ENCODE measurements at places on chromosomes 2 and 18. TPM values are rescaled to one million over a fixed set of nuclear protein-coding genes. Genes with fewer than 3 reads are reported as not detected.

DNA sequence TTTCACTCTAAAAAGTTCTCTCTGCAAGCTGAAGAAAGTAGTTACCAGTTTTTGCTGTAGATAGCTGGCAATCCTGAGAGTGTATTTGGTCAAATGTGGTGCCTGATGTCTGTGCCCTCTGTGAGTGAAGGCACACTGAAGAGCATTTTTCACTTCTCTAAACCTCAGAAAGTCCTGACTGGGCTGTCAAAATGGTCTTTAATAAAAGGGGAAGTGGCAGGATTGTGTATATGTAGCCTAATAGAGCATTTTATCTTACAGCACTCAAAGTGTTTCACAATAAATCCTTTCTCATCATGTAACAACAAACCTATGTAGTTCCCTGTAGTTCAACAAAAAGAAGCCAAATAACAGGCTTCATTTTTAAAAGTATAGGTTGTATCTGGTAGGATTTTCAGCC lies 1552.3 kb upstream of the SLC39A10 start:
- H3K4me1 ChIP-seq, result no peaks in the 10 kb centered on the region
- no peak for DNase-seq
- H3K4me3 ChIP-seq, result no peak overlapping the region
- H3K36me3 ChIP-seq, result no peaks in the 10 kb centered on the region

DNA sequence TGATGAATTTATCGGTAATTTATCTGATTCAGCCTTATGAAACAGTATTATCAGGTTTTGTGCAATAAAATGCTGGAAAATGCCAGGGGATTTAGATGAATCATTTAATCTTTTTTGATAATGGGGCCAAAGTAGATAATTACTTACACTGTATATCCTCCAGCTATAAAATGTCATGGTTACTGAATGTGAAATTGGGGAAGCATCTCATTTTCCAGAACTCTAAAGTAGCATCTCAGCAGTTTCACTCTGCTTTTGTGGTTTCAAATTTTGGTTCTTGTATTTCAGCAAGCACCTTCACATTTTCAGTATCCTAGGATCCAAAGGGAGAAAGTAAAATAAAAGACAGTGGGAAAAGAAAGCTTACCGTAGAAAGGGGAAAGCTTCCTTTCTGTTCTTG lies 12.8 kb downstream of the ANKRD62 start:
- no peak overlapping the region for H3K4me3 ChIP-seq
- no peak for DNase-seq
- H3K4me1 ChIP-seq, result no peaks in the 10 kb centered on the region
- H3K27me3 ChIP-seq, result no peaks in the 10 kb centered on the region
- no peaks in the 10 kb centered on the region for H3K36me3 ChIP-seq

- no peaks in the 10 kb centered on the region for H3K27me3 ChIP-seq
- no peak overlapping the region for H3K27ac ChIP-seq
- H3K4me1 ChIP-seq, result no peaks in the 10 kb centered on the region
- no peak overlapping the region for H3K4me3 ChIP-seq
- DNase-seq, result no peak
Measured at GRCh38 chr18:79624356-79625170, 55.0 kb upstream of the CTDP1 start.

- no peaks in the 10 kb centered on the region for H3K27me3 ChIP-seq
- H3K27ac ChIP-seq, result no peak overlapping the region
- DNase-seq, result no peak
- no peaks in the 10 kb centered on the region for H3K4me1 ChIP-seq
Measured at GRCh38 chr2:126885751-126886210, 12.9 kb upstream of the TEX51 start.

DNA sequence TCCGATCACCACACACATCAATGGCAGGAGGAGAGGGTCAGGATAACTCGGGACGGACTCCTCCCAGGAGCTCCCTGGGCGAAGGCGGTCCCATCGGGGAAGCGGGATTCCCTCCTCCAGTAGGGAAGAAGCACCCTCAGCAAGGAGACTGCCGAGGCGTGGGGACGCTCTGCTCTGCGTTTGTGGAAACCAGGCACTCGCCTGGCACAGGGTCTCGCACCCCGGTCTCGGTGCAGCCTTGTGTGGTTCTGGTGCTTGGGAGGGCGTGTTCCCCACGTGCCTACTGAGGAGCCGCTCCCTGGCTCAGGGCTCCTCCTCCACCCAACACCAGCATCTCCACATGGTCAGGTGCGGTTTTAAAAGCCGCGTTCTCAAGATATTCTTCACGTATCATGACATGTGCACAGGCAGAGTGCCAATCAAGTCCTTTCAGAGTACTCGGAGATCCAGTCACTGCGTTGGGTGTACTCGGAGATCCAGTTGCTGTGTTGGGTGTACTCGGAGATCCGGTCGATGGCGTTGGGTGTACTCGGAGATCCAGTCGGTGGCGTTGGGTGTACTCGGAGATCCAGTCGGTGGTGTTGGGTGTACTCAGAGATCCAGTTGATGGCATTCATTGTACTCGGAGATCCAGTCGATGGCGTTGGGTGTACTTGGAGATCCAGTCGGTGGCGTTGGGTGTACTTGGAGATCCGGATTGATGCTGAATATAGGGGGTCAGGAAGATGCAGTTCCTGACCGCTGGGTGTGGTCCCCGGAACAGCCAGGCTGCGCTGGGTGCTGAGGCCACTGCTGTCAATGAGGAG lies 117.5 kb downstream of the RTP5 start:
- H3K27ac ChIP-seq, result no peak overlapping the region
- H3K4me1 ChIP-seq, result no peaks in the 10 kb centered on the region
- no peaks in the 10 kb centered on the region for H3K36me3 ChIP-seq
- no peak for DNase-seq
- no peak overlapping the region for H3K4me3 ChIP-seq

GRCh38 chr18:10476338-10476791 lies 21.9 kb downstream of the APCDD1 start:
- no peak overlapping the region for H3K4me3 ChIP-seq
- no peaks in the 10 kb centered on the region for H3K4me1 ChIP-seq
- DNase-seq, result no peak
- H3K36me3 ChIP-seq, result no peaks in the 10 kb centered on the region
- H3K27me3 ChIP-seq, result no peaks in the 10 kb centered on the region

- H3K27ac ChIP-seq, result no peak overlapping the region
- H3K27me3 ChIP-seq, result no peaks in the 10 kb centered on the region
- no peak for DNase-seq
- H3K36me3 ChIP-seq, result no peaks in the 10 kb centered on the region
- H3K4me1 ChIP-seq, result no peaks in the 10 kb centered on the region
- no peak overlapping the region for H3K4me3 ChIP-seq
Measured at GRCh38 chr2:121707344-121707919, 29.2 kb downstream of the NIFK start.

DNA sequence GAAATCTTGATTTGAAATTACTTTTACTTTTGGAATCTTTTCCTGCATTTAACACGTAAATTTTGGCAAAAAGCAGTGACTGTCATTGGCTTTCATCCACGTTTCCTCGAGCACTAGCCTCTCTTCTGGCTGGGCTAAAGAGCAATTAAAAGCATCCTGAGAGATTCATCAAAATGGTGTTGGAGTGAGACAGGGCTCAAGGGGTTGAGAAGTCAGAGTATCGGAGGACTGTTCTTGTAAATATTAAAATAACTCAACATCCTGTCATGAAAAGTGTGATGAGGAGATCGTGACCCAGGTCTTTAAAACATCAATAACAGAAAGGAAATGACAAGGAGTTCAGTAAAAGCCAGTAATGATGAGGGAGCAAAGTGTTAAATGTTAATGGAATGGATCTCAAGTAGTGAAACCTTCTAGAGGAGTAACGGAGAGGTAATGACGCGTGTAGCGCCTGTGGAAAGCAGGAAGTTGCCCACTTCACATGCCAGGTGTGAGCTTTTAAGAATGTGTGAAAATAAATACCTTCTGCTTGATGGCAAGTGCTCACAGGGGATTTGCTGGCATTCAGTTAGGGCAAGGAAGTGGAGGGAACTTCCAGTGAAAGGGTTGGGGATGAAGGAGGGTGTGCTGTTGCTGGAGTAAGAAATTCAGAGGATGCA lies 754.4 kb downstream of the ADCYAP1 start:
- no peak overlapping the region for H3K4me3 ChIP-seq
- no peaks in the 10 kb centered on the region for H3K36me3 ChIP-seq
- no peak overlapping the region for H3K27ac ChIP-seq
- DNase-seq, result no peak
- no peaks in the 10 kb centered on the region for H3K27me3 ChIP-seq

DNA sequence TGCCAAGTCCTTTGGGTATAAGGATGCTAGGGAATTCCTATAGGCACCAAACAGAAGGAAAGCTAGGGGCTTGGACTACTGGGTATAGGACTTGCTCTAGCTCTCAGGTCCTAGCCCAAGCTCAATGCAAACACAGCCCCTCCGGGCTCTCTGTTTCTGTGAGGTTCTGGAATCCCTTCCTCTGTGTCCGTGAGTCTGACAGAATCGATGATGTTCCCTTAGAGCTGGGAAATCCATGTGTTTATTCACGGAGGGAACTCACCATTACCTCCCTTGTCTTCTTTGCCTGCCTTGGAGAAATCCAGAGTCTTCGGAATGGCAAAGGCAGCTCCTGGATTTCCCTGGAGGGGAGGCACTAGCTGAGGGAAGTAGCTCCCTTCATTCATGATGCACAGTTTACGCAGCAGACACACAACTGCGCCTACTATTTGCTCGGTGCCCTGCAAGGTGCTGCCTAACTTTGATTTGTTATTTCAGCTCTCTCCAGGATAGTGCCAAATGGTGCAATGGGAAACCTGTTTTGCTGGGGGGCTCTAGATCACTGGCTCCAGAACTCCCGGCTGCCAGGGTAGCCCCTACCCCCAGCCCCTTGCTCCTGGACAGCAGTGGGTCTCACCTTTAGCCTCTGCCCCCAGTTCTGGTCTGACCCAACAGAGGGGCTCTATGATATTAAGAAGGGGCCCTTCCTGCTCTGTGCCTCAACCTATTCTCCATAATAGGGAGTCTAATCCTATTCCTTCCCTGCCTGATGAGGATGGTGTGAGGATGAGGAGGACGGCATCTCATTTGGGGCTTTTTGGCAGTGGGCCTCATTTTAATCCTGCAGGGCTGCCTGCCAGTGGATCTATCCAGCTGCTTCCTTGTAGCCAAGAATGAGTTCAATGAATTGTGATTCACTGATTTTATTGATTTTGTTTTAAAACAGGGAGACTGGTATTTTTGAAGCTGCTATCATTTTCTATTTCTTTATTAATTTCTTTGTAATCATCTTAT lies 8.4 kb upstream of the PSMD1 start:
- H3K36me3 ChIP-seq, result peaks cover 8% of the 10 kb centered on the region
- H3K4me1 ChIP-seq, result peaks cover 65% of the 10 kb centered on the region
- H3K27ac ChIP-seq, result peak overlapping the region; percentile 63
- no peak for DNase-seq

- no peaks in the 10 kb centered on the region for H3K36me3 ChIP-seq
- H3K27me3 ChIP-seq, result no peaks in the 10 kb centered on the region
- no peak overlapping the region for H3K4me3 ChIP-seq
- no peak overlapping the region for H3K27ac ChIP-seq
- no peaks in the 10 kb centered on the region for H3K4me1 ChIP-seq
Measured at GRCh38 chr2:58891828-58892377, 650.8 kb upstream of the FANCL start.

DNA sequence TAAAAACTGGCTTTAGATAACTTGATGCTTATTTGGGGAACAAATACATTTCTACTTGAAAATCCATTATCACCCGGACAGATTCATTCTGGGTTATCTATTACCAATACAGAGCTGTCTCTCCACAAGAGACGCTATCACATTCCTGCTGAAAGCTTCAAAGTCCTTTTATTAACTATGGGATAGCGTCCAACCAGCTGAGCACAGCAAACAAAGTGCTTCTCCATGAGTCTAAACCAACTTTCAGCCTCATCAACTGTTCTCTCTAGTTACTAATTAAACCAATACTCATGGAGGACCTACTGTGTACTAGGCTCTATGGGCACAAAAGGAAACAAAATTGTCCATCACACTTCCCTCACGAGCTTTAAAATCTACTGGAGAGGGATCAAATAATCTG lies 132.8 kb downstream of the L3MBTL4 start:
- peaks cover 4% of the 10 kb centered on the region for H3K36me3 ChIP-seq
- no peak overlapping the region for H3K4me3 ChIP-seq
- H3K4me1 ChIP-seq, result no peaks in the 10 kb centered on the region
- H3K27ac ChIP-seq, result peak overlapping the region; percentile 50

GRCh38 chr2:220736778-220737177 lies 835.3 kb downstream of the EPHA4 start:
- H3K27me3 ChIP-seq, result peaks cover 3% of the 10 kb centered on the region
- no peaks in the 10 kb centered on the region for H3K36me3 ChIP-seq
- no peak overlapping the region for H3K4me3 ChIP-seq

DNA sequence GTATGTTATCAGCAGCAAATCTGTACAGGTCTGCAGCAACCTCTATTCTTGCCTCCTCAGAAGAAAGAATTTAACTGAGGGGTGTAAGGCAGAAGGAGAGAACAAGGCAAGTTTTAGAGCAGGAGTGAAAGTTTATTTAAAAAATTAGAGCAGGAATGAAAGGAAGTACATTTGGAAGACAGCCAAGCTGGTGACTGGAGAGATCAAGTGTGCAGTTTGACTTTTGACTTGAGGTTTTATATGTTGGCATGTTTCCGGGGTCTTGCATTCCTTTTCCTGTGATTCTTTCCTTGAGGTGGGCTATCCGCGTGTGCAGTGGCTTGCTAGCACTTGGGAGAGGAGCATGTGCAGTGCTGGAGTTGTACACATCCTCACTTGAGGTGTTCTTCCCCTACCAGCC lies 16.5 kb upstream of the CERS6 start:
- H3K36me3 ChIP-seq, result no peaks in the 10 kb centered on the region
- H3K4me1 ChIP-seq, result peaks cover 10% of the 10 kb centered on the region
- no peak overlapping the region for H3K27ac ChIP-seq
- DNase-seq, result no peak

DNA sequence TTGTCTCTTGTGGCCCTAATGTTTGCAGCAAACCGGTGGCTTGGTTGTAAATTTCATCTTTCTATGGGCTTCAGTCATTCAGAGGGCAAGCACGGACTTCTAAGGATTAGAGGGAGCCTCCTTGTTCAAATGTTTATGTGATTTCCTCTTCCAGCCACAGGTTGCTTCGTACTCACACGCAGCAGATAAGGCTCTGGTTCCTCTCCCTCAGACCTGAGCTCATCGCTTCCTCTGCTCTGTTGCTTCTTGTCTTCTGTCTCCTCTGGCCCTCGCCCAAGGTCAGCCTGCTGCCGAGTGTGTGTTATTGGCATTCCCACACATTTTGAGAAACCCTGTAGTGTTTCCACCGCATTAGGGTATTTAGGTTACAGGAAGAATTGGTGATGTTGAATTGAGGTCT lies 44.0 kb downstream of the MYL12B start:
- no peaks in the 10 kb centered on the region for H3K4me1 ChIP-seq
- no peak for DNase-seq
- H3K4me3 ChIP-seq, result no peak overlapping the region
- no peak overlapping the region for H3K27ac ChIP-seq

G6PC2 gene
- not detected for total RNA-seq

MARCO gene
- total RNA-seq, result 40.4 TPM

IL36A gene
- not detected for total RNA-seq

IL1RL2 gene
- total RNA-seq, result 1.3 TPM

UPP2 gene
- total RNA-seq, result 1.2 TPM

TUBA3E gene
- not detected for total RNA-seq

PSMA8 gene
- total RNA-seq, result not detected

Data from liver (tissue), 10 donors.